ENCODE measurements at places on chromosomes 7 and 10.

GRCh38 chr10:85413570-85413969 is 953.0 kb downstream of the GRID1 start:
- no peak for DNase-seq

GRCh38 chr10:19857876-19858275 is 41.6 kb downstream of the PLXDC2 start:
- DNase-seq: no peak

- DNase-seq: no peak
Observed at GRCh38 chr7:135320268-135320667, 86.6 kb downstream of the STRA8 start.

GRCh38 chr10:15046626-15047025 is 2.9 kb downstream of the OLAH start:
- DNase-seq: no peak

DNA sequence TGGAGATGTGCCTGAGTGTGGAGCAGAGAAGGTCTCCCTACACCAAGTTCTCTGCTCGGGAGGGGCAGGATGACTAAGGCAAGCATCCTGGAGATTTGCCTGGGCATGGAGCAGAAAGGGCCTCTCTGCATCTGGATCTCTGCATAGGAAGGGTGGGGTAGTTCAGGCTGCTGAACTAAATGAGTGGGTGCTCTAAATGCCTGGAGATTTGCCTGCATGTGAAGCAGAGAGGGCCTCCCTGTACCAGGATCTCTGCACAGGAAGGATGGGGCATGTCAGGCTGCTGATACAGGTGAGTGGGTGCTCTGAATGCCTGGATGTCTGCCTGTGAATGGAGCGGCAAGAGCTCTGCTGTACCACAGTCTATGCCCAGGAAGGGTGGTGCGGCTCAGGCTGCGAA is 680.7 kb downstream of the SUGCT start:
- DNase-seq: no peak

DNA sequence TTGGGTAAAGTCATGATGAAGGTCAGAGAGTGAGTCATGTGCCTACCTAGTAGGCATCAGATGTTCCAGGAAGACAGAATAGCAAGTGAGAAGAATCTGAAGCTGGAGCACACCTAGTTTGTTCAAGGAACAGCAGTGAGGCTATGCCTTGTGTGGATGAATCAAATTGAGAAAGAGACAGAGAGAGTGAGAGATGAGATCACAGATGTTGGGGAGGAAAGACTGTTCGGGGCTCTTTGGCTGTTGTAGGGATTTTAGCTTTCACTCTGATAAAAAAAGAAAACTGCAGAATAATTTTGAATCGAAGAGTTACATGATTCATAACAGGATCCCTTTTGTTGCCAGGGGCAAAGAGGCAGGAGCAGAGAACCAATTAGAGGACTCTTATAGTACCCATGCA is 6.3 kb downstream of the LIPF start:
- DNase-seq: no peak

DNA sequence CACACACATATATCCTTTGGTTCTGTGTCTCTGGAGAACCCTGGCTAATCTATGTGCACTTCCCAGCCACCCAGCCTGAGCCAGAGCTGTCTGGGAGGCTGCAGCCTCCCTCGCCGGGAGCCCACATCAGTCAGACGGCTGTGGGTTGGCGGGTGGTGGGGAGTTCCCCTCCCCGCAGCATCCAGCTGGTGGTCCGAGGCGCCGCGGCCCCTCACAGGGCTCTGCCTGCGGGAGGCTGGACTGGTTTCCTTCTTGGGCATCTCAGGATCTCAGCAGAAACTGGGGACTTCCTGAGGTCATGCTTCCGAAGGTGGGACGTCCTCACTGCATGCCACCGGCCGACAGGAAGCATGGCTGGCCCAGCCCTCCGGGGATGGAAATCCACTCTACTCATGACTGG is 22.0 kb upstream of the PSMG3 start:
- DNase-seq: no peak

Measured in T-cell (primary cell).